ENCODE measurements at places on chromosomes 6 and 20. TPM values are rescaled to one million over a fixed set of nuclear protein-coding genes. Genes with fewer than 3 reads are reported as not detected.

SLC17A3 gene
- total RNA-seq, result not detected

MCM9 gene
- total RNA-seq, result 20.4 TPM

ADGRG6 gene
- total RNA-seq, result 259 TPM

SAMD3 gene
- total RNA-seq, result not detected

MRAP2 gene
- total RNA-seq, result 2.5 TPM

PI16 gene
- not detected for total RNA-seq

Data from Panc1 (cell line).